ENCODE measurements at places on chromosomes 7 and 10.

- DNase-seq, result no peak
Observed at GRCh38 chr7:37119296-37119860, 329.3 kb downstream of the ELMO1 start.

DNA sequence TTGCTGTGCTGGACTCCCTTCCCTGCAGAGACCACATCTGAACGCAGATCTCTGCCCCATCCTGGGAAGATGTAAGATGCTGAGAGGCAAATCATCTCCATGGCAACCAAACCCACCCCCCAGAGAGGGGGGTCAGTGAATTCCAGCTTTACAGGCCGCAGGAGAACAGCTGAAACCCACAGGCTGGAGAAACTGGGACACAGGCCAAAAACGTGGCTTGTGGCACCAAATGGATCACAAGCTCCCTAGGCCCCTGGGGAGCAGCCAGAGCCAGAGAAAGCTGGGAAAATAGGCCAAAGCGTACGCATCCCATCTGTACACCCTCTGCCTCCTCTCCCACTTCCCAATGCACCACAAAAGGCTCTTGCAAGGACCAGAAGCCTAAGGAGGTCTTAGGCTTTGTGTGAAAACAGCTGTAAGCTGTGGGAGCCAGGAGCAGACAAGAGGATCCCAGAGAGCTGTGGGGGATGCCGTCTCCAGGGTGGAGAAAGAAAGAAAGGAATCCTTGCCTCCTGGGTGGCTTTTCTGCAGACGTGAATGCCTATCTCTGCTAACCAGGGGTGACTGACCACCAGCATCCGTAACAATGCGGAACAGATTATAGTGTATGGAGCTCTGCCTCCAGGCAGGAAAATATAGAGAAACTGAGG is 59.5 kb downstream of the TMEM130 start:
- no peak for DNase-seq

DNA sequence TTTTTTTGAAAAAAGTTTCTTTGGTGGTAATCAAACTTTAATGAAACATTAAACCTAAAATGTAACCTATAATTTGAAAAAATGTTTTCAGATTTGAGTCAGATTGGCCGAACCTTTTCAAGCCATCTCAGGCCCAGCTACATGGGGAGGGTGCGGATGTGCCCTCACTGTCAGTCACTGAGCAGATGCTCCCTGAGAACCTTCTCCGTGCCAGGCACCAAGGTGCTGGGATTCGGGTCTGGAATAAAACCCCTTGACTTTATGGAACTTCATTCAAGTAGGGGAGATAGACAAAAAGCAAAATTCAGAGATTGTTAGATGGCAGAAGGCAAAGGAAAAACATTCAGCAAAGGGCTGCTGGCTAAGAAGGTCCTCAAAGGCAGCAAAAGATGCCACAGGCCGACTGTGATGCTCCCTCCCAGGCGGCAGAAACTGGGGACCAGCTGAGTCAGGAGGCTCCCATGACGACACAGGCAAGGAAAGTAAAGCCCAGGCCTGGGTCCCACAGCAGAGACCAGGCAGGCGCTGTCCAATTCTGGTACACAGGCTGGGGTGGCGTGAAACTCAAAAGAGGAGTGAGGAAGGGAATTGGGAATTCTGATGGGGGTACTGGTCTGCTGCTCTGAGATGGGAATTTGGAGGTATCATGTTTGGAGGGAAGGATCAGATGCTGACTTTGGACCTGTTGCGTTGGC is 82.2 kb upstream of the DDC start:
- no peak for DNase-seq

DNA sequence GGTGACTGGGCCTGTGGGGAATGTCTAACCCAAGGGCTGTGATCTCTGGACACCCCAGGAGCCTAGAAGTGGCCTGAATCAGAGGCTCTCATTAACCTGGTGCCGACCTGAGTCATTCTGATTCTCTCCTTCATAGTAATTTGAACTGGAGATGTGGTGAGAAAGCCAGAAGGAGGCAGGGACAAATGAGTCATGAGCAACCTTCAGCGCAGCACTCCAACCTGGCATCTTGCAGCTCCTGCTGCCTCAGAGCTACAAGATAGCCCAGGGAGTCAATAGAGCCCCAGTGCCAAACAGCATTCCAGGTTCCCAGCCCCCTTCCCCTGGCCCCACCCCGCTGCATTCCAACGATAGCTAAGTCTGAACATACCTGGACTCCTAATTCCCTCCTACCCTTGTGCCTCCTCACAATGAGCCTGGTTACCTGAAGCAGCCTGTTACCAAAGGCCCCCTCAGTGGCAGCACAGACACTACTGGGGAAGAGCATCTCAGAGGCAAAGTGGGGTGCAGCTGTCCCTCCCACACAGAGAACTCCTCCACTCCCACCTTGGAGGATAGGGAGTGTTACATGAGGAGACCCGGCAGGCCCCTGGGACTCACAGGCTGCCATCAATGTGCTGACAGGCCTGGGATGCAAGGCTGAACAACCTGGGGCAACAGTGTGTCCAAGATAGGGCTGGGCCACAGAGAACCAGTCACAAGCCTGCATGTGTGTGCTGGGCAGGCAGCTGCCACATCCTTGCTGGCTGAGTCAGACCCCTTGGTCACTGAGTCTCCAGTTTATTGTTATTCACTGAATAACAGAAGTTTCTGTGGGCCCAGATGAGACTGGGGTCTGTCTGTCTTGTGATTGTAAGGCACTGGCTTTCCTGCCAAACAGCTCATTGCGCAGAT is 76.8 kb upstream of the LEP start:
- DNase-seq, result no peak

GRCh38 chr10:61989995-61990760 is 88.7 kb downstream of the ARID5B start:
- DNase-seq, result no peak

DNA sequence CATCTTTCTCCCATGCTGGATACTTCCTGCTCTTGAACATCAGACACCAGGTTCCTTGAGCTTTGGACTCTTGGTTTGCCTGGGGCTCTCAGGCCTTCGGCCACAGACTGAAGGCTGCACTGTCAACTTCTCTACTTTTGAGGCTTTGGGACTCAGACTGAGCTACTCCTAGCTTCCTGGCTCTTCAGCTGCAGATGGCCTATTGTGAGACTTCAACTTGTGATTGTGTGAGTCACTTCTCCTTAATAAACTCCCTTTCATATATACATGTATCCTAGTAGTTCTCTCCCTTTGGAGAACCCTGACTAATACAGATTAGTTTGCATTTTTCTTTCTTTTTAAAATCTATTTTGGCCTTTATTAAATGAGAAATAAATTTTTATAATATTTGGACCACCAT is 276.2 kb upstream of the SEMA3C start:
- no peak for DNase-seq

GRCh38 chr10:67893637-67894036 is 9.2 kb downstream of the SIRT1 start:
- no peak for DNase-seq

DNA sequence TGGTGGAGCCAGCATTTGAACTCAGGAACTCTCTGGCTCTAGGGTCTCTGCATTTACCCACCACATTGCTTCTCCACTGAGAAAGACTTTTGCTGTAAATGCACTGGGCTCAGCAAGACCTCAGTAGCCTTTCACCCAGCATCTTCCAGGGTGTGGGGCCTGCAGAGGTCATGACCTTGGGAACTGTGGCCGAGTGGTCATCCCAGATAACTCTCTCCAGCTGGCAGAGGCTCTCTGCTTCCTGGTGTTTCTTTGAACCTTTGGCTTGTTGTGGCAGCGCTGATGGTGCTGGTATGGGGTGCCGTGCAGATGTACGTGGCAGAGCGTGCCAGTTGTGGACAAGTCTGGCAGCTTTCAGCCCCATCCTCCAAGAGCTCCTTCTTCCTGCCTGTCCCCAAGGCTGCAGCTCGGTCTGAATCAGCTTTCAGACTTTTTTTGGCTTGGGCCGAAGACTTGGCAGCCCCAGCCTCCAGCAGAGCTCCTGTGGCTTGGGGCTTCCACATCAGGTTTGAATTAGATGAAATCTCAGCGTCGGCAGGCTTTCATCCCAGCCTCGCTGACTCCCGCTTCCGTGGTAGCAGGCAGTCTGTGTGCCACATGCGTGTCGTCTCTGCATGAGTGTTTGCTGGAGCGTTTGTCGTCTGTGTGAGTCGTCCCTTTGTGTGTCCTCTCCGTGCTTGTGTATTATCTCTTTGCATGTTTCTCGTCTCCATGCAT is 21.5 kb downstream of the ADAMTS14 start:
- DNase-seq, result no peak

DNA sequence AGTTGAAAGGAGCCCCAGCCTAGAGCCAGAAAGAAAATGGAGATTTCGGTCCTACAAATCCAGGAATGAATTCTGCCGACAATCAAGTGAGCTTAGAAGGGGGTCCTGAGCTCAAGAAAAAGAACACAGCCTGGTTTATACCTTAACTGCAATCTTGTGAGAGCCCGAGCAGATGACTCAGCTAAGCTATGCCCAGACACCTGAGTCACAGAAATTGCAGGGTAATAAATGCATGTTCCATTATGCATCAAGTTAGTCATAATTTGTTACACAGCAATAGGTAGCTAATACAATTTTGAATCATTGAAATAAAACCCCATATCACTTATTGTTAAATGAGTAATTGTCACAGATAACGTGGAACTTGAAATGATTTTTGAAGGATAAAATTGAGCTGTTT is 111.8 kb upstream of the FOXP2 start:
- no peak for DNase-seq

DNA sequence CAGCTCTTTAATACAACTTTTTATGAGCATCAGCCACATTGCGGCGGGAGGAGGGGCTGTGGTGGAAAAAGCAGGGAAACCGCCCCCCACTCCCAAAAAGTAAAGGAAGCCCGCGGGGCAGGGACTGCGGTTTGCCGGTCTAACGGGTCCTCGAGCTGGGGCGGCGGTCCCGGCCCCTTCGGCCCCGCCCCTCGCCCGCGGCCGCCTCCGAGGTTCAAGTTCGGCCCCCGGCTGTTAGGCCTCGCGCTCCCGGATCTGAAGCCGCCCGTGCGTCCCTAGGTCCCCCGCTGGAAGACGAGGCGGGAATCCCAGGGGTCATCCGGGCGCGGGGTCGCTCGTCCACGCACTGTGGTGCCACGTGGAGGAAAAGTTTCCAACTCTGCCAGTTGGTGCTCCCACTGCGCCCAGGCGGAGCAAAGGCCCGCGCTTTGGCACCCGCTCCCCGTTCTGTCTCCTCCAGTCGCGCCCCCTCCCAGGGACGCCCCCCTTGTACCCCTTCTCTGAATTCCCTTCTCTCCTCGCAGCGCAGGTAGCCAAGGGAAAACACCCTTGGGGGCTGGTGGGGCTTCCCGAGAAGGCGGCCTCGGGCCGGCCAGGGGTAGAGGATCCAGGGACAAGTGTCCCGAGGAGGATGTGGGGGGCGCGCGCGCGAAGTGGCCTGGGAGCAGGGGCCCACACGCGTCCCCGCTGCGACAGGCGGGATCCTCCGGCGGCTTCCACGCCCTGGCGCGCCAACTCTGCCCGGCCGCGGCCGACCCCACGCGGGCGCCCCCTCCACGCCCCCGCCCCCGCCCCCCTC is 798 bp upstream of the AUTS2 start:
- DNase-seq, result no peak

DNA sequence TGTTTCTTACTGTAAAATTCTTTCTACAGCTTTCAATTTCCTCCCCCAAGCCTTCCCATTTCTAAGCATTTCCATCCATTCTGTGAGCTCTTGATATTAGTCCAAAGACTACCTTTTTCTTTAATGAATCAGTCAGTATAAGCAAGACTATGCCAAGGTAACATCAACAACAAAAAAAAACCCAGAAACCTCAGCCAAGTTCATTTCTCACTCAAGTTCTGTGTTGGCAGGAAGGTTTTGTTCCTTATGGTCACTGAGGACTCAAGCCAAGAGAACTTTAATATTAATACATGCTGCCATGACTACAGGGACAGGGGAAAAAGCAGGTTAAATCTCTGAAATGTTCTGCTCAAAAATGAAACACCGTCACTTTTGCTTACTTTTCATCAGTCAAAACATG is 621.2 kb upstream of the NRP1 start:
- no peak for DNase-seq

- no peak for DNase-seq
Observed at GRCh38 chr10:120813085-120813484, 38.1 kb upstream of the WDR11 start.

DNA sequence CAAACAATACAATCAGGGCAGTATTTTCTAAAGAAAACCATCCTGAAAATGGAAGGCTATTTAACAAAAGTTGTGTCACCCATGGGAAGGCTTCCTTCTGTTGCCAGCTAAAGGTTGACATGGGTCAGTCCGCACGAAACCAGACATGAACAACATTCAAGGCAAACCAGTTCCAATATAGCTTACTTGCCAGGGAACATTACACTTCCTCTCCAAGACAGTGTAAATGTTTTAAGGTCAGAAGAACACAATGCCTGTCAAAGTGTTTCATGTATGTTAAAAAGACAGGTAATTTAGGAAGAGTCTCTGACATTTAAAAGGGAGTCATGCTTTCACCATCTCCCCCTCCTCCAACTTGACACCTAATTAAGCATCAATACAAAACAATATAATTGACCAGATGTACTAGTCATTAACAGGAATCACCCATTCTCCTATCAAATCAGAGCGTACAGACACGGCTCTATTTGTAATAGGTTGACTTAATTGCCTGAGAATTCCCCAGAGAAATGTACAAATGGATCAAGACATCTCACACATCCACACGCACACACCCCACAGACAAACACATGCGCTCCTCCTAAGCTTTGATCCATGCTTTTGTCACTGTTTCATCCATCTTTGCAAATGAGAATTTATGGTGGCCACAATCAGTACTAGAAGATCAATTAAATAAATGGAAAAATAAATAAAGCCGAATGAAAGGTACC is 69.5 kb downstream of the CACNA2D1 start:
- DNase-seq, result no peak

- DNase-seq, result no peak
Observed at GRCh38 chr7:127911968-127912511, 119.2 kb downstream of the LRRC4 start.

- DNase-seq, result no peak
Observed at GRCh38 chr7:91240376-91240941, 23.8 kb upstream of the FZD1 start.

DNA sequence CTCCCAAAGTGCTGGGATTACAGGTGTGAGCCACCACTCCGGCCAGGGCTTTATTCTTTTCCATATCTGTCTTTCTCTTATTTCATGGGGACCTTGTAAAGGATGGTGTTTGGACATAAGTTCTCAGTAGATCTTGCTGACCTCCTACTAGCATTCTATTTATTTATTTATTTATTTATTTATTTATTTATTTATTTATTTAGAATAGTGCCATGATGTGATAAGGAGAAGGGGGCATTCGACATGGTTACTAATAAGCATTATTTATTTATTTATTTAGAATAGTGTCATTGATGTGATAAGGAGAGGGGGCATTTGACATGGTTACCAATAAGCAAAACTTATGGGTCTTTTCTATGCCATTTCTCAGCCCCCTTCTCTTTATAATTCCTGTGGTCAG is 176.9 kb downstream of the LRRC4 start:
- no peak for DNase-seq

DNA sequence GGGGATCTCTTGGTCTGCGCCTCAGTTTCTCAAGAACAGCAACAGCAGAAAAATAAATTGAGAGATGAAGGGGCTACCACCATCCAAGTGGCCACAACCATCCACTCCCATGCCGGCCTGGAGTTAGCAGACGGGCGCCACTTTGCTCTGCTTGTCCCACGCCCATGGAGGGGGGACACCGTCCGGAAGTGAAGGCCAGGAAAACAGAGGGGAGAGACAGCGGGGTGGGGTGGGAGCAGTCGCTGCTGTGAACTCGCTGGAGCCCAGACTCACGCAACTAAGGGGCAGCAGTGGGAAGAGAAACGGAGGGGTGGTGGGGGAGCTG is 135.4 kb downstream of the KIF20B start:
- no peak for DNase-seq

GRCh38 chr7:137576481-137576880 is 232.9 kb upstream of the PTN start:
- DNase-seq, result no peak

GRCh38 chr10:30529373-30529998 is 95.5 kb downstream of the MAP3K8 start:
- peak; percentile 64 for DNase-seq
